Fibroblast of mammary gland (primary cell): ENCODE measurements at places on chromosomes 2 and 18.

- no peak for DNase-seq
Measured at GRCh38 chr18:9189491-9189890, 52.9 kb downstream of the ANKRD12 start.

DNA sequence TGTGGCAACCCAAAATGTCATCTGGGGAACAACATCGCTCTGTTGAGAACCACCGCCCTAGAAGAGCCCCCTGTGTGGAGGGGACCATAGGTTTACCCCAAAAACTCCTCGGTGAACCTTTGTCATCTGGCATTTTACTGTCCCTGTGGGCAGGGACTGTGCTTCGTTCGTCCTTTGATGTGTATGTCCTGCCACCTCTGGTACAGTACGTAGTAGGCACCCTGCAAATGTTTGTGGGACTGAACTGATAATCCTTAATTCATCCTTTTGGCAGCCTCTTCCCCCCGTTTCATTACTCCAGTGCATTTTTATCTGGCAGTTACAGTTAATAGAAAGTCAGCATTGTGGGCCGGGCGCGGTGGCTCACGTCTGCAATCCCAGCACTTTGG lies 728 bp downstream of the NAPG start:
- peak; percentile 9 for DNase-seq

DNA sequence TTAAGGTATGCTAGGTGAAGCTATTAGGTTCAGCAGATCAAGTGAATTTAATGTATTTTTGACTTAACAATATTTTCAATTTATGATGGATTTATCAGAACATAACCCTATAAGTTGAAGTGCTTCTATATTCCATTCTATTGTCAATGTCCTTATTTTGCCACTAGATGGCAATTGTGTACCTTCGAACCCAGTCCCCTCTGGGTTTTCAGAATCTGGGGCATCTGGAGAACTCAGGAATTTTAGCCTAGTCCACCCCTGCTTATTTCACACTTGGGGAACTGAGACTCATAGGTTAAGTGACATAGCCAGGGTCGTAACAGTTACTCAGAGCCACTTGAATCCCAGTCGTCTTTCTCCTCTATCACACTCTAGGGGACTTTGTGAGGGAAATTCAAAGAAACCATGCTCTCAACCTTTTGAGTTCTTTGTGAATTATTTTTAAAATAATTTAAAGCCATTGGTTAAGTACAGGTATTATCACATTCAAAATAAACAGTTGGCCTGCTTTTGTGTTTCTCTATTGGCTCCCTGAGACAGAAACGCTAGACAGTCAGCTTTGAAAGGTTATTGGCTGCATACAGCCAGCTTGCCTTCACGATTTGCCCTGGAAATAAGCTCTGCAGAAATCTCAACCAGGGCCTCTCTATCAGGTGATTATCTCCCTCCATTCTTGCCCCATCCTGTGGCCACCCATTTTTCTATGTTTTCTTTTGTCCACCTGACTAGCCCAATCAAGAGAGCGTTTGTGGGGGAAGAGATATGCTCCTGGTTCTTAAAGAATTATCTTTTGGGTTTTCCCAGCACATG lies 145.0 kb downstream of the TTC27 start:
- DNase-seq: peak; percentile 66

DNA sequence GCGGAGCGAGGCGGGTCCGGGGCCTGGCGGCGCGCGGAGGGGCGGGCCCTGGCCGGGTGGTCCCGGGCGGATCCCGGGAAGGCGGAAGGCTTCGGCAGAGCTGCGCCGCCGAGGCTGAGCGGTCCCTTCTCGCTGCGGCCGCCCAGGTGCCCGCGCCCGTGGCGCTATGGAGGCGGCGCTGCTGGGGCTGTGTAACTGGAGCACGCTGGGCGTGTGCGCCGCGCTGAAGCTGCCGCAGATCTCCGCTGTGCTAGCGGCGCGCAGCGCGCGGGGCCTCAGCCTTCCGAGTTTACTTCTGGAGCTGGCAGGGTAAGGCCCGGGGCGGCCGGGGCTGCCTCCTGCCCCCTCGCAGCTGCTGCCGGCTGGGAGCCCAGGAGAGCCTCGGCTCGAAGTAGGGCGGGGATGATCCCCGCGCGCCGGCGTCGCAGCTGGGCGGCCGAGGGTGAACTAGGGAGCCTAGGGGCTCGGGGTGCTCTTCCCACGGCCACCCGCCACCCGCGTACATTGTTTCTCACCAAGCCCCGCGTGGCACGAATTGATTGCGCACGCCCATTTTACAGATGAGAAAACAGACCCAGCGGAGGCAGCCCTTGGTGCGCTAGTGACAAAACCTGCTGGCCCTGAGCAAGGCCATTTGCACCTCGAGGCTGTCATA lies at the start of gene SLC66A3:
Gene SLC66A3, plus strand, starts transcription at position 87 of the 655 bp plus-strand sequence. Its CDS starts 80 bp downstream, at position 167.
- peak; percentile 81 for DNase-seq

DNA sequence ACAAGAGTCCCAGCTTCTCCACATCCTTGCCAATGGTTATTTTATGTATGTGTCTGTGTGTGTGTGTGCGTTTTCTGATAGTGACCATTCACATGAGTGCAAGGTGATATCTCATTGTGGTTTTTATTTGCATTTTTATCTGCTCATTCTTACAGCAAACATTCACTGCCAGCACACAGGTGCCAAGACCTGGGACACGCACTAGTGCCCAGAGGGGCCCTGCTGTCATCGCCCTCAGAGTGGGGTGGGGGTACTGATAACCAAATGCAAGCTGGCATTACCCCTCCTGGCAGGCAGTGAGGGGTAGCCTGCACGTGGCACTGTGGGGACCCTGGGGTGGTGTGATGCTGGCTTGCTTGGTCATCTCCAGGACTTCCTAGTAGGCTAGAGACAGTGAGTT lies 285.4 kb downstream of the LPIN1 start:
- DNase-seq: no peak

DNA sequence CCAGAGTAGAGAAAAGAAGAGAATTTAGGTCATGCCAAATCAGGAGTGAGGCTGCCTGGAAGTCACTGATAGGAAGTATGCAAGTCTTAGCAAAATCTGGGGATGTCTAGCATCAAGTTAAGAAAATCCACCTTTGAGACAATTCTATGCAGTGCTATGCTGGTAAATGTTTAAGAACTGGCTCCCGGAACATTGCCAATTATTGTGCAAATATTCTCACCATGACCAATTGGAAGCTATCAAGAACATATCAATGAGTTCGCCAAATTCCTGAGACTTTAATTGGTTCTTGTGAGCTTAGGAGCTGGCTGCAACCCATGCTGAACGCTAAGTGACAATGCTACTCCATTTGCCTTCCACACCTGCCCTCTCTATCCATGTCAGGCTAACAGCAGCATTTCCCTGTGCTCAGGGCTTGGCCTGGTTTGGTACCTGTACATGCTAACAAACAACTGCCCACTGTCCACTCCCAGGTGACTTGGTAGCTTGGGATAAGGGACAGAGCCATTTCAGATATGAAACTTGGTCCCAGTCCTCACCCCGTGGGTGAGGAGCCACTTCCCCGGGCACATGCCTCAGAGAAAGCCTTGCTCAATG lies 172.9 kb upstream of the KLHL29 start:
- DNase-seq: no peak

GRCh38 chr2:142944721-142945120 lies 67.3 kb downstream of the KYNU start:
- peak; percentile 4 for DNase-seq

- DNase-seq: no peak
Measured at GRCh38 chr2:77652499-77652898, 130.3 kb upstream of the LRRTM4 start.

- peak; percentile 25 for DNase-seq
Measured at GRCh38 chr2:178386986-178387597, 63.9 kb downstream of the PRKRA start.

GRCh38 chr18:35641916-35642315 lies 60.4 kb downstream of the GALNT1 start:
- peak; percentile 54 for DNase-seq

DNA sequence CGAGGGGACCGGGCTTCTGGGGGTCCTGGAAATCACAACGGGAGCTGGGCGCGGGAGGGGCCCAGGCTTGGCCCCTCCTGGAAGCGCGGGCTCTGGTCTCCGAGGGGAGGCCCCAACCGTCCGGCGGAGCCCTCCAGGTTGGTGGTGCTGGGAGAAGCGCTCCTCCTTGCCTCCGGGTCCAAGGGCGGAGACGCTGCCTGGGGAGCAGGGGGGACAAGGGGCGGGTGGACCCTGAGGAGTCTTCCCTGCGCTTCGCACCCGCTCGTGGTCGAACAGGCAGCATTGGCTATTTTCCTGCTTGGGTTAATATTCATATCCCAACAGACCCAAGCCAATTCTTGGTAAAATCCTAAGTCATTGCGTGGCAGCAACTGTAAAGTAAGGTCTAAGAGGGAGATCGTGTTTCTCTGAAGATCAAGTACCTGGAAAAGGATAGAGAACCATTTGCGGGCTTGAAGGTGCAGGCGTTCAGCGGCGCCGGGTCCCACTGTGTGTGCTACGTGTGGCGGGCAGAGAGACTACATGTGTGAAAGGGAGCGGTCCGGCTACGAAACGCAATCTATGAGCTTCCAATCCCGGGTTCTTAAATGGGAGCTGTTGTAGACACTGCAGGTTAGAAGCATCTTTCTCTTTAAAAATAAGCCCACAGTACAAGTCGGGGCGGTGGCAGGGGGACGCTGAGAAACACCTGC lies 805 bp downstream of the CIDEA start:
- DNase-seq: no peak

DNA sequence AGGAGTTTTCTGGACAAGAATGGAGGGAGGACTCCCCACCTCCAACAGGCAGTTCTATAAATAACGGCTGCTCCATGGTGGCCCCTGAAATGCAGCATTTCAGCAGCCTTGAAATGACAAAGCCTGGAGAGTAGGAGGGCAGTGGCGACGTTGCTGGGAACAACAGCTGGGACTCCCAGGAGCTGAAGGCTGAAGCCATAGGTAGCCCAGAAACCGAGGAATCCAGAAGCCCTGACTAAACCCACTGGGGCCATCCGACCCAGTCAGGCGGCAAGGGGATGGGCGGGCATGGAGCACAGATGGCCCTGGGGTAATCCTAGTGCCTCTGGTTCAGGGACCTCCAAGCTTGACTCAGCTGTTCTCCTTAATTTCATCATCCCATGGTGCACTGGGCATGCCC lies 9.0 kb downstream of the PRKAG3 start:
- DNase-seq: no peak

GRCh38 chr18:79926306-79926705 lies 25.1 kb downstream of the SLC66A2 start:
- no peak for DNase-seq

DNA sequence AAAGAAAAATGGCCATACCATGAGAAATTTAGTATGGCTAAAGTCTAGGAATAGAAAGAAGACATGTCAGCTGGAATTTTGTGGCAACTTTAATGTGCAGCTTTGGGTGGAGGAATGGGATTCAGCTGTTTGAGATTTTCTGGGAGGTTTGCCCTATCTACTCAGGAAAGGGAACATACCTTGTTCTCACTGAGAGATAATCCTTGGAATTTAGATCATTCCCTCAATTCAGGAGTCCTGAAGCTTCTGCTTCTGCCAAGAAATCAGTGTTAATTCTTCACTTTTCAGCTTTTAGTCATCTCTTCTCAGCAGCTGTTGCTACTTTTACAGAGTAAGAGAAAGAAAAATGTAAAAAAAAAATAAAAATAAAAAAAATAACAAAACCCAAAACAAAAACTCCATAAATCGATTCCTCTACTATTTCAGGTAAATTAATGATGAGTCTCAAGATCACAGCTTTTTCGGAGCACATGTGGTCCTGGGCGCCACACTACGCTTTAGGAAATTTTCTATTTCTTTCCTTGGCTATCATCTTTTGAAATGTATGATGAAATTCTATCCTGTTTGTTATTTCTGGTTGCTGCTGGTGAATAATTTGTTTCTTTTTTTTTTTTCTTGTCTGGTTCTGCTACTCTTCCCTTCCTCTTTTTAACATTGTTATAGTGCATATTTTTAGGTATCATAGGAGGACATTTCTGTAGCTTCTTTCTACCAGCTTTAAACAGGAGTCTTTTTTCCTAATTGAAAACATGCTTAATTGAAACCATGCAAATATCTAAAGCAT lies 18.9 kb upstream of the BAZ2B start:
- DNase-seq: no peak

- DNase-seq: no peak
Measured at GRCh38 chr2:70480468-70480867, 73.2 kb downstream of the TGFA start.

GRCh38 chr2:110812726-110813645 lies 80.6 kb downstream of the ACOXL start:
- DNase-seq: no peak

DNA sequence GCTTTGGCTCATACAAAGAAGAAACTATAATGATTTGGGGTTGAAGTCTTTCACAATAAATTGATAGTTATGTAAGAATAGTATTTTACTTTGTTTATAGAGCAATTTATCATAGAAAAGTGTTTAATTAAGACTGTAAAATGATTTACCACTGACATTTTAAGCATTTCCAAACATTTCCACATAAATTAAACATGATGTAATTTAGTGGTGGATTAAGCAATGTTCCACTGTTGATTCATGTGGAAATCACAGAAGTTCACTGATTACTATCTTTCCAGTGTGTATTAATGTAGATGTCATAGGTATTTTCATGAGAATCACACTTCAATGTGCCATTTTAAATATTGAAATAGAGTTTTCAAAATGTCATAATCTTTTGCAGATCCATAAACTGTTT lies 40.1 kb upstream of the GRB14 start:
- peak; percentile 33 for DNase-seq

DNA sequence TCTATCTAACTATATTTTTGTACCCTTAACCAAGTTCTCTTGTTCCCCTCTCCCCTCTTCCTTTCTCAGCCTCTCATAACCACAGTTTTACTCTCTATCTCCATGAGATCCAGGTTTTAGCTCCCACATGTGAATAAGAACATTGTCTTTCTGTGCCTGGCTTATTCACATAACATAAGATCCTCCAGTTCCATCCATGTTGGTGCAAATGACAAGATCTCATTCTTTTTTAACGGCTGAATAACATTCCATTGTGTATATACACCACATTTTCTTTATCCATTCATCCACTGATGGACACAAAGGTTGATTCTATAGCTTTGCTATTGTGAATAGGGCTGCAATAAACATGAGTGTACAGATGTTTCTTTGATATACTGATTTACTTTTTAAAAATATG lies 83.9 kb upstream of the TMEM178A start:
- no peak for DNase-seq
